ENCODE measurements at places on chromosomes 1 and 21.

DNA sequence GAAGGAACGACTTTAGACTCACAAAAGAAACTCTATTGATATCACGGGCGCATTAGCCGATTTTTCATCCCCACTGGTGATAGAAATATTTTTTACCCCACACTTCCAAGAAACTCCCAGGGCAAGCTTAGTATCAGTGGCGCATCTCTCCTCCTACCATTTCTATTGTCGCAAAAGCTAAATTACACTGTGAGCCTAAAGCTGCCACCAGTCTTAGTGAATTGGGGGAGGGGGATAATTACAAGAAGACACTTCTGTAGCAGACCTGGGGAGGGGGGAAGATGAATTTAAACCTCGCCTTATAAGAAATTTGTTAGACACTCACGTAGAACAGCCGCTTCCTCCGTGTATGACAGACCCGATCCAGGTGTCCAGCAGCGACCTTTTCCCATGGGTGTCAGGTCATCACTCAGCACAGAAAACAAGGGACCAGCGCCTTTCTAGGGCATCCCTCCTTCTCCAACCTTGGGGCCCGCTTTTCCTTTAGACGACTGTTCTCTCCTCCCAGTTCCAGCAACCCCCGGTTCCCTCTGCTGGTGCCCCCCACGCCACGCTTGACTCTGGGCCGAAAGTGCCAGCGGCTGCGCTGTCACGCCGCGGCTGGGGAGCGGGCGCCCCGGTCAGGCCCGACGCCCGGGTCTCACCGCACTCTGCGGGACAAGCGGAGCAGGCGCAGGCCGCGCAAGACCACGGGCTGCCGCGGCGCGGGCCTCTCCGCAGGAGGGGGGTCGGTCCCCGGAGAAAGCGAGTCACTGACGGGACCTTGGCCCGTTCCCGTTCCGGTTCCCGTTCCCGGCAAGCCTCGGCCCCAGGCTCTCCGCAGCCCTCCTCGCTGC is 821 bp downstream of the PHC2 start:
- no peak for DNase-seq

- DNase-seq: no peak
These were observed 22.2 kb downstream of the SGIP1 start for GRCh38 chr1:66556161-66556611.

- DNase-seq: no peak
These were observed 9.8 kb downstream of the TXNIP start for GRCh38 chr1:145986551-145986950.

DNA sequence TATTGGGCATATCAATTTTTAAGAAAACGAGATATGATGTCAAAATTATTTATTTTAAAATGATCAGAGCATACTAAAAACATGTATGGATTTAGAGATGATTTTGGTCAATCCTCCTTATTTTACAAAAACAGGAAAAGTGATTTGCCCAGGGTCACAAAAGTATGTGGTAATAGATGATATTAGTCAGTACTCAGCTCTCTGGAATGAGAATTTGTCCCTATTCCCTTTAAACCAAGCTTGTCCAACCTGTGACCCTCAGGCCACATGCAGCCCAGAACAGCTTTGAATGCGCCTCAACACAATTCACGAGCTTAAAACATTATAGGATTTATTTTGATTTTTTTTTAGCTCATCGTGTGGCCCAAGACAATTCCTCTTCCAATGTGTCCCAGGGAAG is 104.7 kb downstream of the AKT3 start:
- DNase-seq: no peak

DNA sequence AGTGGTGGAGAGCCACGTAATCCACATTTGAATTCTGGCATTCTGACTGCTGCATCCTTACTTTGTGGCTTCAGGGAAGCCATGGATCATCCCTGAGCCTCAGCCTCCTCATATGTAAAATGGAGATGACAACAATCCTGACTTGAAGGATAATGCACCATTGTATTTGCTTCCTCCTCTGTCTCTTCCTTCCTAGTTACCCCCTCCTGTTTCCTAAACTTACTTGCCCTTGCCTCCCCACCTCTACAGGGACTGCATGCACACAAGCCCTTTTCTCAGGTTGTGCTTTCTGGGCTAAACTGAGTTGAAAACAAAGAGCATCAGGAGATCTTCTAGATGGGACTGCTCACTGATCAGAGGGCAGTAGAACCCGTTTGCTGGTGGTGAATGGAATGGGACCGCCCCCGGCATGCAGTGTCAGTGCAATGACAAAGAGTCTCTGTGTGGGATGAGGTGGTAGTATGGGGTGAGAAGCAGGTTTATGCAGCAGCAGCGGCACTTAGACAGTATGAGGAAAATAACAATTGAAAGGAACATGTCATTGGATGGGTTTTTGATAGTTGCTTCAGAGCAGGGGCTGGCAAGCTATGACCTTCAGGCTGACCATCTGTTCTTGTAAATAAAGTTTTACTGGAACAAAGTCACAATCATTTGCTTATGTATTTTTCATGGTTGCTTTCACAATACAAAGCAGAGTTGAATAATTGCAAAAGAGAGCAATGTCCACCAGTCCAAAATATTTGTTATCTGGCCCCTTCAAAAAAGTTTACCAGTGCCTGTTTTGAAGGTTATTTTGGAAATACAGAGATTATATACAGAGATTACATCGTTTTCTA is 6.1 kb upstream of the ADAMTS1 start:
- DNase-seq: no peak

DNA sequence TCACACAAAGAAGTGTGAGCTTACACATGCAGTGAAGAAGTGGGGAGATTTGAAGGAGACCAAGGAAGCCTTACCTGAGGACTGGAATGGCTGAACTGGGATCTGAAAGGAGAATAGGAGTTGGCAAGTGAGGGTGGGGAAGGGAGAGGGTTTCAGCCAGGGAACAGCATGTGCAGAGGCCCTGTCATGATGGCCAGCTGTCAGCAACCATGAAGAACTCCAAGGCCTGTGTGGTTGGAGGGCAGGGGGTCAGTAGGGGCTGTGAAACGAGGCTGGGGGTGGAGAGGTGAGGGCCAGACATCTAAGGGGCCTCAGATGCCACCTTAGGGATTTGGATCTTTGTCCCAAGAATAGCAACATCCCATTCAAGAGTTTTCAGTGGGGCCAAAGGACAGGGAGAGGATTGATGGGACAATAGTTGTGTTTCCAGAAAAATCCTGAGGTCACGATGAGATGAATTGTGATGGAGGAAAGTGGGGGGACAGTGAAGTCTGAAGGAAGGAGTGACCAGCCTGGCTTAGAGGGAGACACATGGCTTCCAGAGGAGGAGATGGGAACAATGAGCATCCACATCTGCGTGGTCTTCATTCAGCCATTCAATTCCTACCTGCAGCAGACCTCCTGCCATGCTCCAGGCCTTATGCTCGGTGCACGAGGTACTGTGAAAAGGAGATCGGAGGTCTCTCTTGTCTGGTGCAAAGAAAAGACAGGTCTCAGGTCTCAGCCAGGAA is 187.6 kb downstream of the MATN1 start:
- DNase-seq: peak; percentile 11

GRCh38 chr1:20551161-20551560 is 1.2 kb upstream of the FAM43B start:
- DNase-seq: no peak

DNA sequence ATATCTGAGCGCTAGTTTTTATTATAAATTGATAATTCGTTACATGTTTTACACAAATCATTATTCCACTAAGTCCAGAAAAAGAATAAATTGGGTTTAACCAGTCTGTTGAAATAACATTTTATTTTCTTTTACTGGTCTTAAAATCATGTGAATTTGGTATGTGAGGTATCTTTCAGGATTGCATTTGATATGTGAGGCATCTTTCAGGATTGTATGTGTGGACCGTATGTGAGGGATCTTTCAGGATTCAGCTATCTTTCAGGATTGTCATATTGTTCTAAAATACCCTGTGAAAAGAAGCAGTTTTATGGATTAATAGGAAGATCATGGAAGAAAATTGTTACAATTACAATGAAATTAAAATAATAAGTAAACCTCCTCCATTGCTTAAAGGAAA is 42.9 kb downstream of the USP25 start:
- DNase-seq: no peak

DNA sequence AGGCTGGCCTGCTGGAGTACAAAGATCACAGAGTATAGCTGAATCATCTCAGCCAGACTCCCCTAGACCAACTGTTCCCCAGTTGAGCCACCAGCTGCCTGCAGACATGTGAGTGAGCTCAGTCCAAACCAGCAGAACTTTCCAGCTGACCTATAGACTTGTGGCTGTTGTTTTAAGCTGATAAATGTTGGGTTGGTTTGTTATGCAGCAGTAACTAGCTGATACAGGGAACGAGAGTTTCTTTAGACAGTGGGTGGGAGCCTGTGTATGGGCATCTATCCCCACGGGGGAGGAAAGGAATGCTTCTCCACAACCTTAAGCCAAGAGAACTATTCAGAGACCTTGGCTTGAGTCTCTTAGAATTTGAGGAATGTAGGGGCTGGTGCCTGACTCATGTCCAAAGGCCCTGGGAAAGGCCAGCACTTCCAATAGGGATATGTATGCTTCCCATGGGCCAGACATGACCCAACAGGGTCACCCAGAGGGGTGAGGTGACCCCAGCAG is 30.1 kb downstream of the SLC1A7 start:
- no peak for DNase-seq

GRCh38 chr1:55054396-55054795 is 15.0 kb downstream of the PCSK9 start:
- DNase-seq: no peak

DNA sequence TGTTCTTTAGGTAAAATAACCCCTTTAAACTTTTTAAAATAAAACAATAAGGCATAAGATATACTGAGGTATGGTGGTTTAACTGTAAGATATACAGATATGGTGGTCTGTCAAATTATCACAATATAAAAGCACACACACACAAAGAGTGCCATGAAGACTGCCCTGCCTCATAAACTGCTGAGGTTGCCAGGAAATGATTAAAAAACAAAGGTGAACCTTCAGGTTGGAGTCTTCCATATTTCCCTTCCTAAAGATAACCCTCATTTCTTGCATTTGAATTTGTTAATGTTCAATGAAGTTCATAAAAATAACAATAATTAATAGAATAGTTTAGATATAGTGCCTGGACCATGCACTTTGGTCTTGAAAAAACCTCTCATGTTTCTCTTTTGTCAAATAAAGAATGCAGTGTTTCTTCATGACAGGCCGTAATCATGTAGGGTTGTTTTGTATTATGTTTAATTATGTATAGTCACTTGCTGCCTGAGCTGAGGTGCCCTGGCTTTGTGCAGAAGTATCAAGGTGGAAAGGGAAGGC is 123.6 kb upstream of the B3GALT2 start:
- DNase-seq: no peak

GRCh38 chr1:221045842-221046831 is 166.9 kb downstream of the HLX start:
- DNase-seq: no peak

GRCh38 chr1:97820470-97821188 is 100.2 kb downstream of the DPYD start:
- DNase-seq: no peak

DNA sequence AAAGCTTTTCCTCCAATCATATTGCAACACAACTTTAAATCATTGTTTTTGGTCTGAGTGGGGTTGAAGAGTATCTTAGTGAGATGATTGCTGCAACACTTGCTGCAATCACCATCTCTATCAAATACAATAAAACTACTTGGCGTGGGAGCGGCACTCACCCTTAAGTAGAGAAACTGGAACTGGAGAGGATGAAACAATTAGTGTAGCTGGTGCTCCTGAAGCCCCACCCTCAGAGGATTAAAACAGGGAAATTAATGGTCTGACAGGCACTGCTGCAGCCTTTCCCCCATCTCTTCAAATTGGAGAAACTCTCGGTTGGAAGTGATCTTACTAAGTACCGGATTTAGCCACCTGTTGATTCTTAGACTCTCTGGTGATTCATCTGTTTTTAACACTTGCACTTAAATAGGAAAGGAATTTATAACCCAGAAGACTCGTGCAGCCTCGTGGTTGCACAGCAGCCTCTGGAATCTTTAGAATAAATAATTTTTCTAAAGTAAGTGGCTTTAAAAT is 80.5 kb upstream of the KIF26B start:
- DNase-seq: no peak

GRCh38 chr1:228095161-228095560 is 8.0 kb downstream of the C1orf35 start:
- DNase-seq: no peak

DNA sequence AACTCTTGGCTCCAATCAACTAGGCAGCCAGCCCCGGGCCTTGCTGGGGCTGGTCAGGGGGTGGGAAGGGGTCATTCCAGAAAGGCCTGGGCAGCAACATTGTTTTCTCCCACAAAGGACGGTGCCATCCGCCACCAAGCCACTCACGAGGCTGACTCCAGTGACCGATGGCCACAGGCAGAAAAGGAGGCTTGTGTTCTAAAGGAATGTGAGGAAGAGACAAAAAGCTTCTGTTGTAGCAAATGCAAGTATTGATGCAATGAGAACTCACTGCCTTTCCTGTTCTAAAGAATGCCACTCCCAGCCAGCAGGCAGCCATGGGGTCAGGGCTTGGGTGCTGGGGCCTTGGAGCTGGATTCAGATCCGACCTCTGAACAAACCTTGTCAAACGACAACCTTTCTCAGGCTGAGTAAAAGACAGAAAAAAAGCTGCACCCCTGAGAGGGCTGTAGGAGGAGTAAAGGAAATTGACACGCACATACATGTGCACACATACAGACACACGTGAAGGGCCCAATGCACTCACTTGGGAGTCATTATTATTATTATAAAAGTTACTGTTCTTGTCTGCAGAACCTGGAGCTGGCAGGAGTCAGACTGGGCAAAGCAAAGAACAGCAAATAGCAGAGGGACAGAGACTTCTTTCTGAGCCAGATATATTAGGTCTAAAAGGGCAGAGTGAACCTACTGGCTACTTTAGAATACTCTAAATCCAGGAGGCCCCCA is 13.9 kb upstream of the PRMT2 start:
- no peak for DNase-seq

- no peak for DNase-seq
These were observed 2.8 kb downstream of the CFHR4 start for GRCh38 chr1:196890668-196891067.

DNA sequence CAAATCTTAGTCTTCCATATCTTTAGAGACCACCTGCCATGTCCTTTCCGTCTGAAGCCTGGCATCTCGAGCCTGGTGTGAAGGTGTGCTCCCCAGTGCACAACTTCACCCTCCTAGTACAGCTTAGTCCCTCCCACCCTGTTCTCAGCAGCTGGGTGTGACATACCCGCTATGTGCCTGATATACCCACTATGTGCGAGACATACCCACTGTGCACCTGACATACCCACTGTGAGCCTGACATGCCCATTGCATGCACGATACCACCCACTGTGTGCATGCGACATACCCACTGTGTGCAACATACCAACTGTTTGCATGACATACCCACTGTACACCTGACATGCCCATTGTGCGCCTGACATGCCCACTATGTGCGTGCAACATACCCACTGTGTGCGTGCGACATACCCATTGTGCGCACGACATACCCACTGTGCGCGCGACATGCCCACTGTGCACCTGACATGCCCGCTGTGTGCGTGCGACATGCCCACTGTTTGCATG is 3.0 kb upstream of the RRP1 start:
- DNase-seq: no peak

DNA sequence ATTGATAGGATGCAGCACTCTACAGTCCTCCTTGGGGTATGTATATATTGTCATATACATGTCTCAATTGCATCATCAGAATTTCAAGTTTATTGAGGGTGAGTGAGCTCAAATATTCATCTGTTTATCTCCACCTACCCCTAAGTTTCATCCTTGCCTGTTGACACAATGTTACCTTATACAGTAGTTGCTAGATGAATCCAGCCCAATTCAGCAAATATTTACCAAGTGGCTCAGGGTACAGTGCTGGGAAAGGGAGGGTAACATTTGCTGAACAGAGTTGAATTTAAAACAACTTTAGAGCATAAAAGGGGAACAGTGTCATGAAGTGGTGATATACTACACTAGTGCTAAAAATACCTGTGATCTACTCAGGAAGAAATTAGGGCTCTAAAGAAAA is 14.4 kb downstream of the ELAVL4 start:
- no peak for DNase-seq
